ENCODE measurements at places on chromosomes 13 and 19. TPM values are rescaled to one million over a fixed set of nuclear protein-coding genes. Genes with fewer than 3 reads are reported as not detected.

Gene CDC42EP5
- 0.18 TPM for total RNA-seq

Gene CLEC4M
- not detected for total RNA-seq

Gene TPGS1
- total RNA-seq: 18.8 TPM

Gene KLK3
- total RNA-seq: not detected

Gene TPP2
- 16.8 TPM for total RNA-seq

Gene ZNF841
- total RNA-seq: 1.7 TPM

Gene FBXL3
- total RNA-seq: 12.6 TPM

Gene RXFP2
- not detected for total RNA-seq
